ENCODE measurements at places on chromosomes 5 and 9. TPM values are rescaled to one million over a fixed set of nuclear protein-coding genes. Genes with fewer than 3 reads are reported as not detected.

The ZMAT2 gene
- 44.2 TPM for total RNA-seq

The INSL6 gene
- not detected for total RNA-seq

DNA sequence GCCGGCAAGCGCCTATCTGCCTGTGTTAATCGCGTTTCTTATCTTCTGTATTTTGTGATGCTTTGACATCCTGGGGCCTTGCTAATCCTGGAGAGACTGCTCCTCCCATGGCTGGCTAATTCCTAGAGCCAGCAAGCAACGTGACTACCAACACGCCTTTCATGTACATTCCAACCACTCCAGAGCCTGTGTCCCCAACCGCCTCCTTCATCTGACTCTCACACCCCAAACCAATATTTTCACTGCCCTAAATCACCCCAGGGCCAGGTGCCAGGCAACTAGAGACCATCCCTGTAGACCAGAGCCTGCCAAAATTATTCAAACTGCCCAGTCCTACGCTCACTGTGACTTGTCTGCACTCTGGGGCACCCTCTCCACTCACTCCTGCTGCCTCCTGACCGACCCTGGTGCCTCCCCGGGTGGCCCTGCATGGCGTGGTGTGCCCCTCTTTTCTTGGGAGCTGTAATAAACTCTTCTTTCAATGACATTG, 50.5 kb upstream of the COL5A1 start:
- no peak overlapping the region for H3K27ac ChIP-seq
- DNase-seq, result no peak
- no peaks in the 10 kb centered on the region for H3K27me3 ChIP-seq
- no peaks in the 10 kb centered on the region for H3K36me3 ChIP-seq
- no peaks in the 10 kb centered on the region for H3K4me1 ChIP-seq
- no peak overlapping the region for H3K4me3 ChIP-seq

GRCh38 chr9:93052791-93053540, 5.5 kb upstream of the SUSD3 start:
- H3K27me3 ChIP-seq, result no peaks in the 10 kb centered on the region
- no peak overlapping the region for H3K4me3 ChIP-seq
- no peaks in the 10 kb centered on the region for H3K4me1 ChIP-seq
- H3K27ac ChIP-seq, result no peak overlapping the region
- no peak for DNase-seq

DNA sequence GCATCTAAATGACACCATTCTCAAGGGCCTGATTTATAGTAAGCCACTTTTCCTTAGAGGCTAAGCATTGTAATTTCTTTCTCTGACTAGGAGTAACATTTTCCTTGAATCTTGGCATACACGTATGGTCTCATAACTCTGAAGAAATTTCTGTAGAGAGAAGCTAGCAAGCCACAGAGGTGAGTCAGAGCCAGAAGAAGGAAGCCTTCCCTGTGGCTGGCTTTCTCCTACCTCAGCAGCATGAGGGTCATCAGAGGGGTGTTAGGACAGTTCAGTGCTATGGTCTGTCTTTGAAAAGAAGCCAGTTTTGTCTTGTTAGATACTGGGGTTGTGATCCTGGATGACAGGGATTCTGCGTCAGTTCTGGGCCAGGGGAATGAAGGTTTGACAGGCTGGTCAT, 3.2 kb downstream of the SNX30 start:
- no peaks in the 10 kb centered on the region for H3K36me3 ChIP-seq
- H3K4me3 ChIP-seq, result no peak overlapping the region
- H3K4me1 ChIP-seq, result peaks cover 31% of the 10 kb centered on the region
- DNase-seq, result no peak

DNA sequence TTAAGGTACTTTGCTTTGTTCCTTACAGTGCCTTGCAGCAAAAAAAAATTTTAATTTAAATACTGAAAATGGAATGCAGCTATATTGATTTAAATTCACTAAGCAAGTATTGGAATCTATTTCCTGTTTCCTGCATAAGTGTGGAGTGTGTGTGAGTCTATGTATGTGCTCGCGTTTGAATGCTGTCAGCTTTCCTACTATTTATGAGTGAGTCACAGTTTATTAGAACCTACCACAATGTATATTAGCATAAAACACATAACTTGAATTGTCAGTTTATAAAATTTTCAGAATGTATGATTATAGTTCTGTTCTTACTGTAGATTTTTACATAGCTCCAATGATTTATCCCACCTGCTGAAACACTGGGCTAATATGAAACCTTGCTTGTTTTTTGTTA, 302.1 kb downstream of the NR2F1-AS1 start:
- DNase-seq, result no peak
- no peaks in the 10 kb centered on the region for H3K4me1 ChIP-seq
- no peak overlapping the region for H3K4me3 ChIP-seq
- H3K36me3 ChIP-seq, result no peaks in the 10 kb centered on the region
- H3K27me3 ChIP-seq, result no peaks in the 10 kb centered on the region

All from gastrocnemius medialis (tissue), 4 donors.